ENCODE measurements at places on chromosomes 7 and 10.

DNA sequence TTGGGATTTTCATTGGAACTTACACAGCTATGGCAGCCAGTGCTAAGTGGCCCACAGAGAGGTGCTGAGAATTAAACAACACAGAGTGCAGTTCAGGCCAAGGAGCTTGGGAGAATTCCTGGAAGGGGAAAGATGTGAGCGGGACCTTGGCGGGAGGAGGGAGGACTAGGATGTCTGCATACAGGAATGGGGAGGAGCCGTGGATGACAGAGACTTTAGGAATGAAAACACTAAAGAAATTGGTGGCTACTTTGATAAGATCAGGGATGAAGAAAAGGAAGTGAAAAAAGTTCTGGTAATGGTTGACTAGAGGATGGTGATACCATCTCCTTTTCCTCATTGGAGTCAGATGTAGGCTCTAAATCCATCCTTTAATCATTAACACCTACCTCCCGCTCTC, 234.2 kb upstream of the FZD8 start:
- DNase-seq = no peak

DNA sequence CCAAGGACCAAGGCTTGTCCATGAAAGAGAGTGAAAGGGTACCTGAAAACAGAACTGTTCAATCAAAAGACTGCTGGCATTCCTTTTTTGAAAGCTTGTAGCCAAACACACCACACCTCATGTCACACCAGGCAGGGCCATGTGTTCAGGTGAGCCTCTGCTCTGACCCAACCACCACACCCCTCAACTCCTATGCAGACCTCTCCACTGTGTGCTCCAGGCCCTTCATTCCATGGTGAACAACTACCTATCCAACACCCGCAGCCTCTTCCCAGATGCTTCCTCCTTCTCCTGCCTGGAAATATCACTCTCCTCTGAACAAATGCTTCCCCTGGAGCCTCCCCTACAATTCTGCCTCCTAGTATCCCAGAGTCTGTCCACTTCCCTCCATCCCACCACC, 166.6 kb downstream of the AVL9 start:
- no peak for DNase-seq

DNA sequence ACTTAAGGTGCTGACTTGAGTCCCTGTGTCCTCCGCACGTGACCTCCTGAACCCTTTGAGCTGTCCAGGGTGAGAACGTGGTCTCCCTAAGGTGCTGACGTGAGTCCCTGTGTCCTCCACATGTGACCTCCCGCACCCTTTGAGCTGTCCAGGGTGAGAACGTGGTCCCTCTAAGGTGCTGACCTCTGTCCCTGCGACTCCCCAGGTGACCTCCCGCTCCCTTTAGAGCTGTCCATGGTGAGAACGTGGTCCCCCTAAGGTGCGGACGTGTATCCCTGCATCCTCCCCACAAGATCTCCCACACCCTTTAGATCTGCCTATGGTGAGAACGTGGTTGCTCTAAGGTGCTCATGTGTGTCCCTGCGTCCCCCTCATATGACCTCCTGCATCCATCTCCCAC, 174.3 kb downstream of the ADARB2 start:
- DNase-seq = no peak

- no peak for DNase-seq
Observed at GRCh38 chr10:85826377-85826776, 540.2 kb downstream of the GRID1 start.

DNA sequence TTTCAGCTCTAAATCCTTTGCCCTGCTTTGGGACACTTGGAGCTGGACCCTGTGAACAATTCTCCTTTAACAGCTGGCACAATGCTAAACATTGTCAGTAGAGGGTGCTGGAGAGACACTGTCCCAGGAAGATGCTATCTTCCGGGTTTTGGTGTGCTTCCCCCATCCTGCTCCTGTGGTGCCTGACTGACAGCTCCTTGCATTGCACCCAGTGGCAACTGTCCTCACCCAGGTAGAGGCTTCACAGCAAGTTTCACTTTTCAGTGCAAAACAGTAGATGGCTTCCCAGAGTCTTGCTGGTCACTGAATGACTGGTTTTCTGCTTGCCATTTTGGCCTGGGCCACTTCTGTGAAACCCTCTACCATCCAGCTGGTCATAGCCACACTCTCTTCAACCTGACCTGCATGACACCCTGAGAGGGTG, 77.3 kb downstream of the CDC14C start:
- DNase-seq = peak; percentile 4

DNA sequence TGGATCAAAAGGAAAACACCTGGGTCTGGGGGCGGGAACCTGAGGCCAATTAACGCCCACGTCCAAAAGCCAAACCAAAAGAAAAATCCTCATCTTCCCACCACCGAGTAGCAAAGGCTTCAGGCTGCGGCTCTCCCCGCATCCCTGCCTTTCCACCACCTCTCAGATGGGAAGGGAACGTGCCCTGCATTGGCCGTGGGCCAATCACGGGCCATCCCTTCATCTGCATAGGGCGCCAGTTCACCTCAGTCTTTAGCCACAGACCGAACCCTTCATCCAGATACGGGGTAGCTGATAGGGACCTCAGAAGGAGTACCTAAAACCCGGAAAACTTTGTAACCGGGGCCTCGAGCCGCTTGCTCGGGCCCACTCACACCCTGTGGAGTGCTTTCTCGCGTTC, 626 bp downstream of the PRPF18 start:
- DNase-seq = no peak

DNA sequence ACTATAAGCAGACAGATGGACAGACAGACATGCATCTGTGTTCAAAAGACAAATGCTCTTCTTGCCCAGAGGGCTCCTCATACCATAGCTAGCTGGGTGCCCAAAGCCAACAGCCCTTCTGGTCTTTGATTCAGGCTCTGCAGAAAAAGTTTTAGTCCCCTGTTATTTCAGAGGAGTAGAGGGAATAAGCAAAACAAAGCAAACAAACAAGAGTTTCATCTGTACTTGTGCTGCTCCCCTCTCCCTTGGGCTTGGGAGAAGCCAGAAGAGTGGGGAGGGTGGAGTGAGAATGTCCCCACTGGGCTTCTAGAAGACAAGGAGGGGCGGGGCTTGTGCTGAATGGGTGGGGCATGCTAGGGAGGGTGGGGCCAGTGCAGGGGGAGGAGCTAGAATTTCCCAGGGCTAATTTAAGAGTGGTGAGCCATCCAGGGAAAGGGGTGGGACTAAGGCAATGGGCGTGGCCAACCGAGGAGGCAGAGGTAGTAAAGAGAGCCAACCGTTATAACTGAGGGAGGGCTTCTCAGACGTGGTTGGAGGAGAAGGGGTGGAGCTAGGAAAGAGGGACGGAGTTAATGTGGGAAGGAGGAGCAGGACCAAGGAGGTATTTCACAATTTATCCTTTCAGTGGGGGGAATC, 101.2 kb upstream of the MGMT start:
- DNase-seq = no peak

GRCh38 chr7:157923903-157924630, 587.3 kb downstream of the DNAJB6 start:
- no peak for DNase-seq

- no peak for DNase-seq
Observed at GRCh38 chr10:106898446-106898845, 266.1 kb downstream of the SORCS1 start.

DNA sequence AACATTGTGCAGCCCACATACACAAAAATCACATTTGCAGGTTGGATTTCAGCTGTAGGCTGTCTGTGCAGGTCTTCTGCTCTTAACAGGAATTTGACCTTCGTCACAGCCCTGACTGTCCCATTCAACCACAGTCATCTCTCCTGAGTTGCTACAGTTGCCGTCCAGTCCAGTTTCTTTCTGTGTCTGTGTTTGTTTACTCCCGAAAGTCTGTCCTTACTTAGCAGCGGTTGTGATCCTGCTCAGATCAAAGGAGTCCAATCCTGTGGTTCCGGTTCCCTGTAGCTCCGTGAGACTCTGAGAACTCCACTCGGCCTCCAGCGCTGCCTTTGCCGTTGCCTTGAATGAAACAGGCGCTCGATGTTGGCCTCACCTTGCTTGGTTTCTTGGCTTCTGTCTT, 111.6 kb upstream of the GATA3 start:
- DNase-seq = no peak

DNA sequence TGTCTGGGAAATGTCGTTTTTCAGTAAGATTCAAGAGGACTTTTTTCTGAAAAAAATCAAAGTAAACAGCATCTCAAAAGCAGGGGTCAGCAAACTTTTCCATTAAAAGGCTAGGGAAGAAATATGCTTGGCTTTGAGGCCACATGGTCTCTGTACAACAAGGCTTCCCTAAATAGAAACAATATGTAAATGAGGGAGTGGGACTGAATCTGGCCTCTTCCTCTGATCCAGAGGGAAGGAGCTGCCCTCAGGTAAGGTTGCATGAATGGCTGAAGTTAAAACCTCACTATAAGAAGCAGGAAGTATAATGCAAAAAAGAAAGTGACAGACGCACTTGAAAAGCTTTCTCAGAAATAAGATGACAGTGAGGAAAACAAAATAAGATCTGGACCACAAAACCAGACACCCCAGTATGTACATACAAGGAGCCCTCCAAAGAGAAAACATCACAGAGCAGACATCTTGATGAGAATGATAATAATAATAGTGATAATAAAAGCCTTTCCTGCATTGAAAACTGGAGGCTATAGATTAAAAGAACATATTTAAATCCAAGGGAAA, 115.2 kb downstream of the PLXNA4 start:
- no peak for DNase-seq

GRCh38 chr7:137625197-137625596, 221.6 kb downstream of the DGKI start:
- DNase-seq = no peak

DNA sequence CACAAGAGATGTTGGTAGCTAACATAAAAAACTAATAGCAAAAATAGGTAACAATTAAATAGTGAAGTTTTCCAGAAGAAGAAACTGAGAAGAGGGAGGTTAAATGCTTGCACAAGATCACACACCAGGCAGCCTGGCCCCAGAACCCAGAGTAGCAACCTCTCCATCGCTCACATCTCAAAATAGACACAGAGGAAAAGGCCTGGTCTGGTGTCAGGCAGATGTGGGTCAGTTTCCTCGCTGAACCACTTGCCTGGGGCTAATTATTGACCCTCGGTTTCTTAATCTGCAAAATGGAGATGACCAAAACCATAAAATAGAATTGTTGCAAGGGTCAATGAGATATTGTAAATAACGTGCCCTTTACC, 44.5 kb upstream of the STK17A start:
- no peak for DNase-seq

DNA sequence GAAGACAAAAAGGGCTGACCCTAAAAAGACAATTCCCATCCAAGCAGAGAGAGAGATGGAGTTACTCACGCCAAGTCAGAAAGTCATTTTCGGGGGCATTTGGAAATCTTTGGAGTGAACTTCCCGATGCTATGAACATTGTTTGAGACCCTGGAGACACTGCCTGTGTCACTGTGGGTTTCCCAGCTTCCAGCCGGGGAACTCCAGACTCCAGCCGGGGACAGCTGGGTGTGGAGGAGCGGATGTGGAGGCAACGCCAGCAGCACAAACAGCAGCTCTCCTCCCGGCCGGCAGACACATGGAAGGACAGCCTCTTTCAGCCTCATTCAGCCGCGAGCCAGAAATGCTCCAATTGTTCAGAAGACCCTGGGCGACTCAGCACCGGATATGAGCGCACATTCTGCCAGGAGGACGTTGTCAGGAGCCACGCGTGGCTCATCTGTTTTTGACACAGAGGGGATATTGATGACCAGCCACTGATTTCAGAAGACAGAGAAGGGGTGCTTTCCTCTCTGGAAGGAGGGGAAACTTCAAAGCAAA, 97.6 kb downstream of the PRPF18 start:
- DNase-seq = peak; percentile 62

GRCh38 chr10:129023082-129023481, 444.0 kb upstream of the MGMT start:
- DNase-seq = no peak

DNA sequence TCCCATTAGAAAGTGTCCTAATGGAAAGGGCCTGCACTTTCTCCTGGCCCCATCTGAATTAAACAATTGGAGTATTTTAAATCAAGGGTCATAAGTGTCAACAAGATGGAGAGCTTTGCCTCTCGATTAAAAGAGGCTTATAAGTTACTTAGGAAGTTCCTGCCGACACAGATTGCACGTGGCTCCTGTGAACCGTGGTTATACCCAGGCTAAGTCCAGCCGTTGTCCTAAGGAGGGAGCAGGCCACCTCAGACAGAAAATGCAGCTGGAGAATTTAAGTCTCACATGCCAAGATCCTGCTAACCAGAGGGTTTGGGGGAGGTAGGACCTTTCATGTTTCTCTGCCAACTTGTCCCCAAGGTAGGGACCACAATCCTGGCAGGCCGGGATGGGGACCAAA, 626.5 kb upstream of the GALNT17 start:
- DNase-seq = no peak

Data from astrocyte of the hippocampus (primary cell).